ENCODE measurements at places on chromosomes 4 and X.
A peak's percentile ranks its signal among the peaks of the same experiment; 100 is the strongest.

DNA sequence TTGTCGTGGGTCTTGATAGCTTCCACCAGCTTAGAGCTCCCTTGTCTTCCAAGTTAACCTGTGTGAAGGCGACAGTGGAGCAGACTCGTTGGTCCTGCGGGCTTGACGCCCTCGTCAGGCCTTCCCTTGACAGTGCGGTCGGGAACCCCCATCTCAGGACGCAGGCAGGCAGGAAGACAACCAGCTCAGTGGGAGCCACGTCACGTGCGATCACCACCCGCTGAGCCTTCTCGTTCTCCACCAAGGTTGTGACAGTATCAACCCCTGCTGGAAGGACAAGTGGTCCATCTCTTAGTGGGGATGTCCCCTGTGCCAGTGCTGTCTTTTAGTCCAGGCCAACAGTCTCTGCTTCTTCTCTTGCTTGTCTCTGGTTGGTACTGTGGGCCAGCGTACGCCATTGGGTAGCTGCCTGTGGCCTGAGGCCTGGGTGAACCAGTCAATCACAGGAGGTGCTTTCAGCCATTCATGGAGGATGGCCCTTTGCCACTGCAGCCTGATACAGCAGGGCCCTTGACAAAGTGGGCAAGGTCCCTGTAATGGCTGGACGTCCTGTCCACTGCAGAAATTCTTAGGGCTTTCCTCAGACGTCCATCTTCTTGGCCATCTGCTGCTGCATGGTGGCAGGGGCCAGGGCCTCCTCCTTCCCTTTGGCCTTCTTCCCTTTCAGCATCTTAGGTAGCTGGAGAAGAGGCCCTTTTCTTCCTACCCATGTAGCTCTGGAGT is 31.4 kb downstream of the RGS12 start:
- DNase-seq = no peak

DNA sequence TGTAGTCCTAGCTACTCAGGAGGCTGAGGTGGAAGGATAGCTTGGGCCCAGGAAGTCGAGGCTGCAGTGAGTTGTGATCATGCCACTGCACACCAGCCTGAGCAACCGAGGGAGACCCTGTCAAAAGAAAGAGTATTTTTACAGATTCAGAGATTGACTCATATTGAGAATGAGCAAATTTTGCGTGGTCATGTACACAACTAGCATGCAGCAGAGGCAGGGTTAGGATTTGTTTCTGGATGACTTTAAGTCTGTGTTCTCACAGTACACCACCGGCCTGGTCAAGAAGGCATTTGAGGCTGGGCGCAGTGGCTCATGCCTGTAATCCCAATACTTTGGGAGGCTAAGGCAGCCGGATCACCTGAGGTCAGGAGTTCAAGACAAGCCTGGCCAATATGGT is 44.8 kb upstream of the CBR4 start:
- DNase-seq = no peak

- DNase-seq = no peak
Measured at GRCh38 chr4:113007151-113007550, 42.3 kb upstream of the ANK2 start.

DNA sequence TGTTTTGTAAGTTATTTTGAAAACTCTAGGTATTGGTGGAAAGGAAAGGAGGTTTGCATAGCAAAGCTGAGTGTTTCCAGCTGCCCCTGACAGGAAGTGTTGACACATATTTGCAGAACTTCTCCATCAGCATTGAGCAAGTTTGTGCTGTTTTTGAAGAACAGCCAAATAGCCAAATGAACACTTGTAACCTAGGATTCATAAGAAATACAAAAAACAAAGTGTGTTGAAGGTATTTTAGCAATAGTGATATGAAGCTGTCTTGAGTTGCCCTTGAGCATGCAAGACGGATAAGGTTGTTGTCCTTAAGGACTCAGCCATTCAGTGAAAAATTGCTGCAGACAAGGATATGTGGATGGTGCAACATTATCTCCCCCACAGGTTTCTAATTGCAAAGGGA is 68.3 kb upstream of the PGM2 start:
- DNase-seq = no peak

DNA sequence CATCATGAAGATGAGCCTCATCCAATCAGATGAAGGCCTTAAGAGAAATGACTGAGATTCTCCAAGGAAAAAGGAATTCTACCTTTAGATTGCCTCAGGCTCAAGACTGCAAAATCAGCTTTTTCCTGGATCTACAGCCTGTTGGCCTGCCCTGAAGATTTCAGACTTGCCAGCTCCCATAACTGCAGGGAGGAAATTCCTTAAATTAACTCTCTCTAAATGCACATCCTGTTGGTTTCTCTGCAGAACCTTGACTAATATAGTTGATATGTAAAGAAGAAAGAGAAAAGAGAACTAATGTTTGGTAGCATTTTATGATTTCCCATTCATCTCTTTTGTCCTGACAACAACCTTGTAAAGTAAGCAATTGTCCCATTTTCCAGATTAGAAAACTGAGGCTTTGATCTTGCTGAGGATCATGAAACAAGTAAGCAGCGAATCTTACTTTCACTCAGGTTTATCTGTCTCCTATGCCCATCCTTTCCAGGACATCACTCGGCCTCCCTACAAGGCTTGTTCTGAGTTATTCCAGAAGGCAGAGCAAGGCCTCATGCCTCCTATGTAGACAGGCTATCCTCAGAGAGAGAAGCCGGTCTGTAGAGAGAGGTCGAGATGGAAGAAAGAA is 115.0 kb upstream of the LDB2 start:
- no peak for DNase-seq

DNA sequence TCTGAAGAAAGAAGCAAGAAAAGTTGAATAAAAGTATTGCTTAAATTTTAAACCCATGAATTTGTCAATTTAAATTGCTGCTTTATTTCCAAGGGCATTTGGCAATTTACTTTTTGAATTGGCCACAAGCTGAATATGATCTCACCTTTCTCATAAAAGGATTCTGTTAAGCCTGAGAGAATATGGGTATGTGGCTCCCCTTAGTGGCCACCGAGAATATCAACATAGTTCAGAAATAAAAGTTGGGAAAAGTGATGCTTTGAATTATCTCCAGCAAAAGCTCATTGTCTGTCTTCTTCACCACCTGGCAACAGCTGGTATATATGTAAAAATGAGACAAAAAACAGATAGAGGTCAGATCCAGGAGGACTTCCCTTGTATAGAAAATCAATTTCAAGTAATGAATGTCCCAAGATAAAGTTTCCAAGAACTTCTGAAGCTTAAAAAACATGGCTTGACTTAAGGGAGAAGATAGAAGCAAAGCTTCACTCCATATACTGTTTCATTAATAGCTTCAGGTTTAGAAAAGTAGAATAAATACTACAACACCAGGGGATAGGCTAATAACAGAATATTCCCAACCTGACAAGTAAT is 290.7 kb upstream of the FAM241A start:
- peak; percentile 30 for DNase-seq

- no peak for DNase-seq
Measured at GRCh38 chr4:24862073-24862751, 50.6 kb downstream of the CCDC149 start.

DNA sequence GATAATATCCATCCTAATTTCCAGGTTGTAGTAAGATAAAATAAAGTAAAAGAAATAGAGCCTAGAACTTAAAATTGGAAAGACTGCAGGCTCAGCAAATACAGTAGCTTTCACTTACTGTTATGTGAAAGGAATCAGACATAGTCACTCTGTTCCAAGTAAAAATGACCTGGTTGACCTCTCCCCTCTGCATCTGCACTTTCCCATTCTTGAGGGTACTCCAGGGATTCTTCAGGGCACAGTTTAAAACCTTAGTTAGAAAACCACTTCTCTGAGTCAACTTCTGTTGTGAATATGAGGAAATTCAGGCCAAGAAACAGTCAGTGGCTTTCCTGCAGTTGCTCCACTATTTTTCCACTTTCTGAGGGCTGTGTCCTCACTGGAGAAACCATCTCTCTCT is 42.9 kb downstream of the FRAS1 start:
- DNase-seq = no peak

- DNase-seq = no peak
Measured at GRCh38 chr4:150619042-150619441, 37.1 kb downstream of the MAB21L2 start.

- no peak for DNase-seq
Measured at GRCh38 chr4:70392057-70392776, 5.5 kb upstream of the OPRPN start.

DNA sequence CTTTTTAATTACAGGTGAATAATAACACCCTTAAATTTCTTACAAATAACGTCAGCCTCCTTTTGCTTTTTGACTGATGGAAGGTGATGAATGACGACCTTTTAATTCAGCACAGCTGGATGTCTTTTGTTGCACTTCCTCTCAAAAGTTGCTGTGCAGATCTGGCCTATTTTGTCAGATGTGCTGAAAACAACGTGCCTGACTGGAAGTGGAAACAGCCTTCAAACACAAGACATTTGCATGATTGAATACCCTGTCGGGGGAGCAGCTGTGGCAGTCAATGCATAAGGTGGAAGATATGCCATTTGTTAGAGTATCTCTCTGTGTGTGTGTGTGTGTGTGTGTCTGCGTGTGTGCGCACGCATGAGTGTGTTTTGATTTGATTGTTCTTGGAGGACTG is 579.7 kb downstream of the SPRY1 start:
- DNase-seq = no peak

- DNase-seq = no peak
Measured at GRCh38 chrX:39519030-39519488, 578.7 kb downstream of the BCOR start.

Data from NCI-H1930 (cell line).